NCI-H146 (cell line): ENCODE measurements at places on chromosomes 1 and 21.

GRCh38 chr1:198196630-198197029 is 39.8 kb downstream of the NEK7 start:
- no peak for DNase-seq

GRCh38 chr1:2234762-2235113 is 6.6 kb downstream of the SKI start:
- no peak for DNase-seq

DNA sequence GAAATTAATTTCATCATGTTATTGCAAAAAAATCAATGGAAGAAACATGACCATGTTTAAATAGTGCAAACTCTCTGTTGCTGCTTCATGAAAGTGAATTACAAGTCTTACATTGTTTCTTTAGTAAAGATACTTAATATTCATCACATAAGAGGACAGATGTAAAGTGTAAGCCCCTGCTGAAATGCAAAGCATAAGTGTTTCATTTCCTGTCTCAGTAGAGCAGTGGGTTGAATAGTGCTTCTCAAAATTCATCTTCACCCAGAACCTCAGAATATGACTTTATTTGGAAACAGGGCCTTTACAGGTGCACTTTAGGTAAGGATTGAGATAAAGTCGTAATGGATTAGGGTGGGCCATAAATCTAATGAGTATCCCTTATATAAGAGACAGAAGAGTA is 738.4 kb upstream of the RGS18 start:
- DNase-seq: no peak

DNA sequence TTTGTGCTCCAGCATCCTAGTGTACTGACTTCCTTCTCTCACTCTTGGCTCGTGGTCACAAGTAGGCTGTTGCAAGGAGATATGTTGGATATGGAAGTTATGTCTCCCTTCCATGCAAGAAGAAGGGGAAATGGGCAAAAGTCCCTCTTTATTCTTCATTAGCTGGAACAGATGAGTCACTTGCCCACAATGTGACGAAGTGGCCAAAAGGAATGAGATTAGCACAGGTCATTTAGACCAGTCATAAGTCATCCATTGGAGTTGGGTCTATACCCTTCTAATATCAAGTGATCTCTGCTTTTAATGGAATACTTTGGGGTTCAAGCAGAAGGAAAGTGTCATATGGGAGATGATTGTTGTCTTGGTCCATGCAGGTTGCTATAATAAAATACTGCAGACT is 91.2 kb upstream of the NGF start:
- DNase-seq: no peak
